ENCODE measurements at places on chromosomes 3 and 15. TPM values are rescaled to one million over a fixed set of nuclear protein-coding genes. Genes with fewer than 3 reads are reported as not detected.

The GOLGA8H gene
- 1.8 TPM for total RNA-seq

The STAB1 gene
- total RNA-seq: not detected

The GOLGA6L7 gene
- total RNA-seq: not detected

The STRC gene
- 0.87 TPM for total RNA-seq

The PRR20G gene
- total RNA-seq: not detected

The TMEM45A gene
- total RNA-seq: 72.3 TPM

The CASR gene
- not detected for total RNA-seq

The PLSCR2 gene
- not detected for total RNA-seq

DNA sequence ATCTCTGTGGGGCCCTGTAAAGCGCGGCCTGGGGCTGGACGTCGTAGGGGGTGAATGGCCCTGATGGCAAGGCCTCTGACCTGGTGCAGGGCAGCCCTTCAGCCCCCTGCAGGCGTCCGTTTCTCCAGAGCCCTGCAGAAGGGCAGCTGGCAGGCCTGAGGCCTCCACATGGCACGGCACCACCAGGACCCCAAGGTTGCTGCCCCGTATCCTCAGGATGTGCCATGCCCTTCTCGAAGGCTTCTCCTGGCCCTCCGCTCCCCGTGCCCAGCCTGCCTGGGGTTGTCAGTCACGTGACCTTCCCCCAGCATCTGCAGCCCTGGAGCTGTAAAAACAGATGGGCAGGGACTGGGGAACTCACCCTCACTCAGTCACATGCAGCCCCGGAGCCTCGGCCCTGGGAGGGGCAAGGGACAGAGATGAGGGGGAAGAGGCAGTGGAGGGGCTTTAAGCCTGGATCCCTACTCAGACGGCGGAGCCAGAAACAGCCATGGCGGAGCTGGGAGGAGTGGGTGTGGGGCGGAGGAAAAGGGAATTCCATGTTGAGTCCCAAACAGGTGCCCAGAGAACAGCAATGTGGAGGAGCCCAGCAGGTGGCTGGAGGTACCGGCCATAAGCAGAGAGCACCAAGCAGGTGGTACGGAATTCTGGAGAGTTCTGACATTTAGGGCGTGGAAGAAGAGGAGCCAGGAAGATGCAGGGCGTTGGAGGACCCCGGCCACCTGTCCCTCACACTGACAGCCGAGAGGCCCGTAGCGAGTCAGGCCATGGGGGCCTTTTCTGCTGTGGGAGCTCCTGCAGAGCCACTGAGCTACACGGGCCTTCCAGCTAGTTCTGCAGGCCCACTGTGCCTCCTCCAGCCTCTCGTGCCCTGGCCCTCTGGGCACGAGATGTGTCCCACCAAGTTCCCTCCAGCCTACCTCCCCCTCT, 193.1 kb downstream of the XXYLT1 start:
- peak; percentile 73 for DNase-seq

GRCh38 chr3:185144784-185145183, 8.1 kb downstream of the C3orf70 start:
- DNase-seq: no peak

- DNase-seq: peak; percentile 79
Measured at GRCh38 chr3:38000965-38001455, 10.4 kb downstream of the VILL start.

GRCh38 chr3:128337305-128337704, 129.4 kb downstream of the DNAJB8 start:
- DNase-seq: peak; percentile 47

DNA sequence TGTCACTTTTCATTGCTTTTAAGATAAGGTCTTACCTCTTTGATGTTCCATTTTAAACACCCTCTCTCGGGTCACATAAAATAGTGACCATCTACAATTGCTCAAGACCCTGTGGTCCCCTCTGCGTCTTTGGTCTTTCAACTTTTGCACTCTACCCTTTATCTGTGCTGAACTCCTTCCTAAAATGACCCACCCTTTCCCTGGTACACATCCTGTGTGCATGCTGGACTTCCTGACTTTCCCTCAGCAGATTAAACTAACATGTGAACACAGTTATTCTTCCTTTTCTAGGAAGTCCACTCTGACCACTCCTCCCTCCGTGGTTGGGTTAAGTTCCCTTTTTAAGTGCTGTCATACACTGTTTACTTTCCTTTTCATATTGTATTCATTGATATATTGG, 414.2 kb downstream of the GABRB3 start:
- no peak for DNase-seq

GRCh38 chr3:19931767-19932188, 2.2 kb downstream of the EFHB start:
- no peak for DNase-seq

DNA sequence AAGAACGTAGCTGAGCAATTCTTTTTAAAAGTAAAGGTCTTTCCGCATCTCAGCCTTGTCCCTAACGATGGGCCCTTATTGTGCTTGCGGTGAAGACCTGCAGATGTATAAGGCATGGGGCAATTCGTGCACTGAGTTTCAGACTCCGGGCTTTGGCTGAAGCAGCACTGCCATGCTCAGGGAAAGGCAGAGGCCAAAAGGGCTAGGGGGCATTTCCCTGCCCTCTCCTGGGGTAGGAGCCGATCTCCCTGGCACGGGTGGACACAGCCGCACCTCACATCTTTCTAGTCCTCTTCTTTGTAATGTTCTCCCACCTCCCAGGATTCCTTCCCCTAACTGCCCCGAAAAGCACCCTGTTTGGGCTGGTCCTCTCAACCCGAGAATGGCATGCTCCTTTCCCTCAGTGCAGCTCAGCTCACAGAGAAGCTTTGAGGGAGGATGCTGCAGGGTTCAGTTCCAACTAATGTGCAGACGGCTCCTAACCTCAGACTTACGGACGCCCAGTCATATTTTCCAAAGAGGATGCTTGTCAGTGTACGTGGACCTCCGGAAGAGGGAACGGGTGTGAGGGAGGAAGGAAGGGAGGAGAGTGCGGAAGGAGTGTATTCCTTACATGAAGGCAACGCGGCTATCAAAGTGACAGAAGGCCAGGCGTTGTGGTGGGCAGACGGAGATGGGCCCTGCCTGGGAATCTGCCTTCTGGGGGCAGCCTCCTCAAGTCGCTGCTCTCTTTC, 61.2 kb downstream of the SYNM start:
- no peak for DNase-seq

DNA sequence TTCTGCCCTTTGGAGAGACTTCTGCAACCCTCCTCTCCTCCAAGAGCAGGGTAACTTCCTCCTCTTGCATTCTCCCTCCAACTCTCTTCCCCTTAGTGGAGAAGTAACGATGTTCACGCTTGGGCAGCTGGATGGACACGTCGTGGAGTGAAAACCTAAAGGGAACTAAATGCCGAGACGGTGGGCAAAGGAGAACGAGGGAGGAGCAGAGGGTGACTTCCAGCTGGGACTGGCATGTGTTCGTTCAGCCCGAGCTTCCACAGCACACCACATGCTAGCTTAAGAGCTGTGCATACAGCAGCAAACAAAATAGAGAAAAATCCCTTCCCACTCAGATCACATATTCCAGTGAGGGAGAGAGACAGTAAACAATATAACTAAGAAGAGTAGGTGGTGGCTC, 179.8 kb downstream of the SLCO3A1 start:
- DNase-seq: no peak

DNA sequence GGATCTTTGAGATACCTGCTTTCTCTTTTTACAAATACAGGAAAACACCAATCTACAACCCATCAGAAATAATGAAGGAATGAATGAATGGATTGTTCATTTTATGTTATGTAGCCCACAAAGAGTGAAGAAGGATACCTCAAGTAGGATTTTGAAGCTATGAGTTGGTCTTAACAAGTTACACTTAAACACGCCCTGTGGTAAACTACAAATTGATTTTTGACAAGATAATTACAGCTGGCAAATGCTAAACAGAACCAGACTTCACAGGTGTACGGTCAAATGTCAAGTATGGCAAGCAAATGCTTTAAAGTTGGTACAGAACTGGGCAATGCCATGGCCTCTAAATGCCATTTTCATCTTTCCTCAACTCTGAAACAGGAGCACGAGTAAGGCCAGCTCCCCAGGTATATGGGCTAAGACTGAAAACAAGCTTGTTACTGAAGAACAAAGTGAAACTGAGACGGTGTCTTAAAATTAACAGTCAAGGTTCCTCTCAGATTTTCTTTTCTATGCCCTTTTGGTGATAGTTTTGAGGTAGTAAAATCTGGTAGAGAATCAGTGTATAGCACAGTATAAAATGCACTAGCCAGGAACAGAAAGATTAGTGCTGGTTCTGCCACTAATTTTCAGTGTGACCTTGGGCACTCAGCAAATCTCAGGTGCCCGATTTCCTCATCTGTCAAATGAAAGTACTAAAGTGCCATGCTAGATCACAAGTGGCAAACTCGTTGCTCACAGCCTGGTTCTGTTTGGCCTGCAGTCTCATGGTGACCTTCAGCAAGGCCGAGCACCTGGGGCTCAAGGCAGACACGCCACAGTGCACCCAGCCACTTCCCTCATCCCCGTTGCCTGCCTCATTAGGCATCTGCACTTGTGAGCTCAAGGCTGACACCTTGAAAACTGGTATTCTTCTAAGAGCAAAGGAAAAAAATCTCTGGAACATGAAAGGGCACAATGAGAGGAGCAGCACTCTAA, 9.5 kb downstream of the RUVBL1 start:
- DNase-seq: no peak

DNA sequence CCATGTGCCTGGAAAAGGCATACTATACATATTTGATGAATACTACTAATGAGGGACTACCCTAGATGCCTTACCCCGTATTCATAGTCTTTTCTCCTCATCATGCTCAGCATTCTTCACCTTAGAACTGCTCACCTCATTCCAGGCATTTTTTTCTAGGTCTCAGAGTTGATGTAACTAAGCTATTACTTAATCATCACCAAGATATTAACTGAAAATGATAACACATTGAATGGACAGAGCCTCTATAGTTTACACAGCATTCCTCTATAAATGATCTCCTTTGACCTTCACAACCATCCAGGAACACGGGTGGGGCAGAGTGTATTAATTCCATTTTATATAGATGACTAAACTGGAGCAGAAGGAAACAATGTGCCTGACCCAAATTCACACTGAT, 174.1 kb upstream of the DPH6 start:
- DNase-seq: no peak

GRCh38 chr3:100932491-100932890, 60.7 kb downstream of the ABI3BP start:
- DNase-seq: no peak

GRCh38 chr3:129429080-129429451, 630 bp upstream of the EFCAB12 start:
- DNase-seq: no peak

Data from chondrocyte (in vitro differentiated cells).